NCI-H526 treated with DMSO at 0.1 percent for 48 hours (cell line): ENCODE measurements at places on chromosomes 1 and 21.
A peak's percentile ranks its signal among the peaks of the same experiment; 100 is the strongest.

DNA sequence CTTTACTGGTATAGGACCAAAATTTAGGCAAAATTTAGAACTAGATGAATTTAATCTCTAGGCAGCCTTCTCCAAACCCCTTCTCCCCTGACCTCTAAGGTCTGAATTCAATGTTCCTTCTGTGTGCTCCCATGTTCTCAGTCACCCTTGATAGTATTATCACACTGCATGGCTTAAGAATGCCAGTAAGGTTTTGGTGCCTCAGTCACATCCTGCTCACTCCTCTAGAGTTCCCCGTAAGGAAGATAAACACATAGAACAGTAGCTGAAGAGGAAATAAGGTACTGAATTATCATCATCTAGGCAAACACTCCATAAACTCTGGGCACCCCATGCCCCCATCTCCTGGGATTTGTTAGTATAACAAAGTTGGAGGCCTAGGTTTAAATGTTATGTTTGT lies 18.2 kb downstream of the PRRX1 start:
- no peak for DNase-seq

- no peak for DNase-seq
Measured at GRCh38 chr1:236403905-236404696, 10.0 kb downstream of the EDARADD start.

GRCh38 chr1:225880636-225881035 lies 1.5 kb downstream of the TMEM63A start:
- DNase-seq: peak; percentile 55

DNA sequence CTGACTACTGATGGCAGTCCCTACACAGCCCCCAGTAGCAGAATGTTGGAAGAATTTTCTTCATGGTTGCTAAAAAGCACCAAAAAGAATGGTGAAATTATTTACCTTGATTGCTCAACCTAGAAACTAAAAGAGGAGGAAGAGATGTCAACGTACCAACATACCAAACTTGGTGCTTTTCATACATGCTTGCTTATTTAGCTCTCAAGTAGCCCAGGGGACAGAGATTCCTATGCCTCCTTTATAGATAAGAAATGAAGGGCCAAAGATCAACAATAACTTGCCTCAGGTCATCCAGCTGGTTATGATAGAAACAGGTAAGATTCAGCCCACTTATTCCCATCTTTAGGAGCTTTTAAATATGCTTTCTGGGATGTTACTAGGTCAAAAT lies 170.6 kb downstream of the PIGK start:
- no peak for DNase-seq

DNA sequence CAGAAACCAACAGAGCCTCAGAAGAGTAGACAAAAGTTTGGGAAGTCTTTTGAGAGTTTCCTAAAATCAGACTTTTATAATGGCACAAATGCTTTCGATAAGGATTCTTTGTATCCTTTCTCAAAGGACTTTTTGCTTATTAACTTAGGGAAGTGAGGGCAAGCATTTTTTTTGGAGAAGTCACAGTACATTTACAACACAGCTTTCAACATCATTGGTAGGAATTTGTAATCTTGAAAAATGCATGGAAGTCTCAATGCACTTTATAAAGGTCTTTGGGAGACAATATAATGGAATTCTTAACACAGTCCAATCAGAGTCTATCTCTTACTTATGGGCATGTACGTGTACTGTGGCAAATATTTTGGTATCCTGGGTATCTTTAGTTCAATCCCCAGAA lies 325.8 kb upstream of the NR5A2 start:
- DNase-seq: no peak

GRCh38 chr1:233189526-233189925 lies 106.0 kb downstream of the PCNX2 start:
- no peak for DNase-seq

GRCh38 chr1:32925403-32926162 lies 24.4 kb upstream of the TMEM54 start:
- no peak for DNase-seq

DNA sequence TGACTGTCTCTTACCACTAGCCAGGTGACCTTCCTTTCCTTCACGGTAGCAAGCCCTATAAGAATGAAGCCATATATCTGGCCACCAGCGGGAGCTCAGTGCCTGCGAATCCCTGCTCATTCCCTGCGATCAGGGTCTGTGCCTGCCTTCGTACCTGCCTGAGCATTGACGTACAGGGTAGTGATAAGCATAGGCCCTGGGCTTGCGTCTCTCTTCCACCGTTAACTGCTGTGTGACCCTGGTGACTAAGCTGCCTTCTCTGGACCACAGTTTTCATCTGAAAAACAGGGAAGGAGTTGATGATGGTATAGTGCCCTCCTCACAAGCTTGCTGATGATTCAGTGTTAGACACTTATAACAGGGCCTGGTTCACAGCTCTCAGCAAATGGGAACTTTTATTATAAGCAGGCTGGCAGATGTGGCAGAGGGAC lies 4.1 kb downstream of the ZC3H12A start:
- DNase-seq: no peak

DNA sequence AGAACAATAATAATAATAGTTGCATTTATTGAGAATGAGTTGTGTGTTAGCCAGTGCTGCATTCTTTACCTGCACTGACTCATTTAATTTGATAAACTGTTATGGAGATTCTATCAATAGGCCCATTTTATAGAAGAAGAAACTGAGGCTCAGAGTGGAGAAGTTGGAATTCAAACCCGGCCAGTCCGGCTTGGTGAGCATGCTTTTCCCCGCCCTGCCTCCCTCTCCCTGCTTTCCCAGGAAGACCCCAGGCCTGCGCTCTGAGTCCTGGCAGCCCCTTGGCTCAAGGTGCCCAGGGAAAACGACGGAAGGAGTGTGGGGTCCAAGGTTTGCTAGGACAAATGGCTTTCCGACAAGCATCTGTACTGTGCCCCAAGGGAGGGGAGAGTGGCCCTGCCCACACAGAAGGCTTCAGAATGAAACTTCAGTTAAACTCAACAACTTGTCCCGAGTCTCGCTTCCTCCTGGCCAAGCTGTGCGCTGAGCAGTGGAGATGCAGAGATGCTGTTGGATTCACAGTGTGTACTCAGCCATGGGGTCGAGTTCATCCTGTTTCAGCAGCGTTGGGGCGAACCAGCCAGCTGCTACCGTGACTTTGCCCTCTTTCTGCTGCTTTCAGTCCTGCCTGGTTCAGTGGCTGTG lies 23.3 kb upstream of the PADI6 start:
- DNase-seq: no peak

GRCh38 chr1:173148971-173149370 lies 58.2 kb downstream of the TNFSF4 start:
- no peak for DNase-seq

GRCh38 chr1:89816366-89816765 lies 4.5 kb upstream of the LRRC8D start:
- DNase-seq: no peak

DNA sequence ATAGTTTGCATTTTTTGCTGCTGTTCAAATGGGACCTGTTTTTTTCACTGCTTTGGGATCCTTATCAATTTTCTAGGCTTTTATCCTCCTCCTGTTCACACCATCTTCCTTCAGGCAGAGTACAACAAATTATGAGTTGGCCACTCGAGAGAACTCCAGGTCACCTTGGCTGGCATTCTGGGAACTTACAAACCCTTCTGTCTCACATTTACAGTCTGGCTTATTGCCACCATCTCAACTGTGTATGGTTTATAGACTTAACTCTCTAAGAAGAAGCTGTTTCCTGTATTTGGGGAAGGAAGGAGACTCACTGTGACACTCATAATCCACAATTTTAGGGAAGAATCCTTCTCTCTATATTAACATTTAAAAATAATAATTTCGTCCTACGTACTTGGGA lies 5.4 kb upstream of the ZNF691 start:
- no peak for DNase-seq

DNA sequence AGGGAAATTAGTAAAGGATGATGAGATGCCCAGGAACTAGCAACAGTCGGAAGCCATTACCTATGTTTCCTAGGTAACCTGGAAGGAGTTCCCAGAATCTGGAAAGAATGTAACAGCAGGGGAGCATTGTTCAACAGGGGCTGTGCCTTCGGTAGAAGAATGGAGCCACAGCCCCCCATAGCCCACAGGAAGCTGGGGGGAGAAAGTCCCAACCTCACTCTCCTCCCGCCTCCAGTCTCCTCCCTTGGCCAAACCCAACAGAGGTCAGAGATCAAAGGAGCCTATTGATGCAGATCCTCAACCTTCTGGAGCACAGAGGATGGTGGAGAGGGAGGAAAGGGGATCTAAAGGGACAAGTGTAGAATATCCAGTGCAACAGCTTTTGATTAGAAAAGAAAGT lies 131.5 kb upstream of the SLC44A3 start:
- no peak for DNase-seq

- DNase-seq: no peak
Measured at GRCh38 chr1:118047650-118048224, 118.2 kb downstream of the WDR3 start.

DNA sequence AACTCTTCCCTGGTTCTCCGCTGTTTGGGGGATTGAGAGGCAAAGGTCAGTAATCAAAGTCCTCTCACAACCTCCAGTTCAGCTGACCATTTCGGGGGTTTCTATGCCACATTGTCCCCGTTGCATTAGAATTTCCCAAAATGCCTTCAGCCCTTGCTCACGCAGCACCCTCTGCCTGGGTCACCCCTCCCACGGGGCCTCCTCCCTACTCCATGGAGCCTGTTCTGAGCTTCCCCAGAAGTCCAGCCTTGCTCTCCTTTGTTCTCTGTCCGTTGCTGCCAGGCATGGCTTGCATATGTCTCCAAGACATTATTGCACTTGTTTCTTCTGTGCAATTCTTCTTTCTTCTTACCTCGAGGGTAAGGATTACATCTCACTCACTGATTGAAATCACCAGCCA lies 16.5 kb downstream of the DMRTB1 start:
- DNase-seq: no peak

- no peak for DNase-seq
Measured at GRCh38 chr1:219781491-219781890, 146.9 kb downstream of the SLC30A10 start.

DNA sequence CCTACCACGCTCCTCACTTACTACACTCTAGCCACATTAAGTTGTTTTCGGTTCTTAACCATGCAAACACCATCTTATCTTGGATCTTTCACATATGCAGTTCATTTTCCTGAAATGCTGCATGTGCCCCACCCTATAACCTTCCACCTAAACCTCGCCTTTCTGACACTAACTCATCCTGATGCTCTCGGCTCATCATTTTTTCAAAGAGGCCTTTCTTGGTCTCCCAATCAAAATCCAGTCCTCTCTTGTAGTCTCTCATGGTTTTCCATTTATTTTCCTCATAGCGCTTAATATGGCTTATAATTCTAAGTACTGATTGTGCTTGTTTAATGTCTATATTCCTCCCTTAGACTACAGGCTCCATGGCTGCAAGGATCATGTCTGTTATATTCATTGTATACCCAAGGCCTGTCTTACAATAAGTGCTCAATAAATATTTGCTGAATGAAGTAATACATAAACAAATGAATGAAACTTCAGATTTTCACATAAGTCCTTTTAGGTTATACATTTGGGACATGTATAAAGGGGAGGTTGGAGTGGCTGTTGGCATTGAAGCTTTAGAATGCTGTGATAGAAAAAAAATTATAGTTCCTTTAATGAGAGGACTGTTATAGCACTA lies 79.2 kb upstream of the CDC42BPA start:
- no peak for DNase-seq

- no peak for DNase-seq
Measured at GRCh38 chr1:115379943-115380342, 41.9 kb upstream of the NGF start.

GRCh38 chr1:48396208-48396607 lies 75.8 kb downstream of the SPATA6 start:
- no peak for DNase-seq

DNA sequence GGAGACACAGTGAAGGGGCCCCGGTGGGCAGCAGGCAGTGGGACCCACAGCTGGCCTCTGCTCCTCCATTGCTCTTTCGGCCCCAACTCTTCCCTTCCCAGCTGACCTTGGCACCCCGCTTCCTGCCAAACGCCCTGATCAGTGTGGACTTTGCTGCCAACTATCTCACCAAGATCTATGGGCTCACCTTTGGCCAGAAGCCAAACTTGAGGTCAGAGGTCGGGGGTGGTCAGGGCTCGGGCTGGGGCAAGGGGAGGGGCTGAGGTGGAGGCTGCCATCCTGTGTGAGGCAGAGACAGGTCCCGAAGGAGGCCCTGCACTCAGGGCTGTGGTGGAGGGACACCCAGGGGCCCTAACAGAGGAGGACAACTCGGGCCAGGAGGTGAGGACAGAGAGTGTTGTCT lies 13.7 kb downstream of the PODN start:
- DNase-seq: no peak

GRCh38 chr1:101165532-101165931 lies 71.3 kb upstream of the S1PR1 start:
- no peak for DNase-seq

DNA sequence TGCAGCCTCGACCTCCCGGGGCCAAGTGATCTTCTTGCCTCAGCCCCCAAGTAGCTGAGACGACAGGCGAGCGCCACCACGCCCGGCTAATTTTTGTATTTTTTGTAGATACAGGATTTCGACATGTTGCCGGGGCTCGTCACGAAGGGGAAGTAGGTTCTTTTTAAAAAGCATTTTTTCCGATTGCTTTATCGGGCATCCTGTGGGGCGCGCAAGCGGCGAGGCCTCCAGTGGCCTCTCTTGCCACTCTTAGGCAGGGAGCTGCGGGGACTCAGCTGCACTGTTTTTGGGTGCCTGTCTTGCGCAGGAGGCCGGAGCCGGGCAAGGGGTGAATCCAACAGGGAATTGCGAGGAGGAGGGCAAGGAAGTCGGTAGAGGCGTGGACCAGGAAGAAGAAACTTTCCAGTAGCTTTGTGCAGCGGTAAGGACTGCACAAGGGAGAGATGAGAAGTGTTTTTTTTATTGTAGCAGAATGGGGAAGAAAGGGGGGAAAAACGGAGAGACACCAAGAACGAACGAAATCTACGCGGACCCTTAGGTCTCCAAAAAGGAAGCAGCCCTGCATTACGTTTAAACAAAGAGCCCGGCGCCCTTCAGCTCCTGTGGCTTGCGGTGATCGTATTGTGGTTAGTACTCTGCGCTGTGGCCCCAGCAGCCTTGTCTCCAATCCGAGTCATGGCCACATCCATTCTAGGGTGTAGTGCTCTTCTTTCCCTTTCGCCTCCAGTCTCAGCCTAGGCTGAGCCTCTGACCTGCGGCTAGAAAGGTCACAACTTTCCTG lies 164.8 kb downstream of the PPIAL4G start:
- no peak for DNase-seq

GRCh38 chr1:99535470-99536164 lies 110.3 kb upstream of the PALMD start:
- no peak for DNase-seq

DNA sequence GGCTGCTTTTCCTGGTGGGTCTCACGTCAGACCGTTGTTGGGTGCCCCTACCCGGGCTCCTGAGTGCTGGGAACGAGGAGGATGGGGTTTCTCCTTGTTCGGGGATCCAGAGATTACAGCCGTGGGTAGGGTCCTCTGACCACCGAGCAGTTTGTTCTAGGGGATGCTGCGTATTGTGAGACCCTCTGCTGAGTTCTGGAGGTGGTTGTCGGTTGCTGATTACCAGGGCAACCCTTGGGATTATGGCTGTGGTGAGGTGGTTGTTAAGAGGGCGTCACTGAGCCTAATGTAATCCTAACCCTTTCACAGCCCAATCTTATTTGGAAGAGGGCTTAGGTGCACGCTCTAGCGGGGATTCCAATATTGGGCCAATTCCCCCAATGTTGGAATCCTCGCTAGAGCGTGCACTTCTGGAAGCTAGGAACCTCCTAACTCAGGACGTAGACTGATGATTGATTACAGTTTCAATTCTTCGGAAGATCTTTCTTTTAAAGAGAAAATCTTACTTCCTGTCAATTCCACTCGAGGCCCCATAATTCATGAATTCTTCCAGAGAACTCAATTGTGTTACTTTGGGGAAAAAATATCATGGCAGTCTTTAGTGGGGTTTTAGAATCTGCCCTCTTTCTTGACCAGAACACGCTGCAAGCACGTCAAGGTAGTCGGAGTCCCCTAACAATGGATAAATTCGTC lies 483 bp downstream of the TCEANC2 start:
- DNase-seq: peak; percentile 41
